Mesenteric fat pad (tissue), 1 donor: ENCODE measurements at places on chromosomes 2 and 18. TPM values are rescaled to one million over a fixed set of nuclear protein-coding genes. Genes with fewer than 3 reads are reported as not detected.

PLEKHH2 gene
- 11.4 TPM for total RNA-seq

- DNase-seq: no peak
These were observed 77.7 kb upstream of the ATP5MC3 start for GRCh38 chr2:175259164-175259563.

- no peak for DNase-seq
These were observed 34.6 kb downstream of the COPS7B start for GRCh38 chr2:231820786-231821303.

DNA sequence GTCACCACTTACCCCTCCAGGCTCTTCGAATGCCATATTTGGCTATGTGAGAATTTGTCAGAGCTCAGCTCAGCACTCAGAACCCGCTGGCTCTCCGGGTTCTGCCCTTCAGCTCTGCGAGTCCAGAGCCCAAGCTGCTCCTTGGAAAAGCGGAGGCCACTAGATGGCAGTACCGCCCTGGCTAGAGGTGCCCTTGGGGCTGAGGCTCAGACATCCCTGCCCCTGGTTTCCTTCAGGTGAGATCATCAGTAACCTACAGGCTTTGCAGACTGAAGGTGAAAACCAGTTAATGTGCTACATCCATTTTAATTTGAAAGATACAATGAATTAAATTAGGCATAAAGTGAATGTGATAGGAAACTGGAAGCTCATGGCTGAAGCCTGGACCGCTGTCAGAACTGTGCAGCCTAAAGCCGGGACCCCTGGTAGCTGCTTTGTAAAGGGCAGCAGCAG, 285.6 kb downstream of the AGAP1 start:
- DNase-seq: no peak

LIMS3 gene
- total RNA-seq: 9.7 TPM
